ENCODE measurements at places on chromosomes 5 and 9. TPM values are rescaled to one million over a fixed set of nuclear protein-coding genes. Genes with fewer than 3 reads are reported as not detected.

DNA sequence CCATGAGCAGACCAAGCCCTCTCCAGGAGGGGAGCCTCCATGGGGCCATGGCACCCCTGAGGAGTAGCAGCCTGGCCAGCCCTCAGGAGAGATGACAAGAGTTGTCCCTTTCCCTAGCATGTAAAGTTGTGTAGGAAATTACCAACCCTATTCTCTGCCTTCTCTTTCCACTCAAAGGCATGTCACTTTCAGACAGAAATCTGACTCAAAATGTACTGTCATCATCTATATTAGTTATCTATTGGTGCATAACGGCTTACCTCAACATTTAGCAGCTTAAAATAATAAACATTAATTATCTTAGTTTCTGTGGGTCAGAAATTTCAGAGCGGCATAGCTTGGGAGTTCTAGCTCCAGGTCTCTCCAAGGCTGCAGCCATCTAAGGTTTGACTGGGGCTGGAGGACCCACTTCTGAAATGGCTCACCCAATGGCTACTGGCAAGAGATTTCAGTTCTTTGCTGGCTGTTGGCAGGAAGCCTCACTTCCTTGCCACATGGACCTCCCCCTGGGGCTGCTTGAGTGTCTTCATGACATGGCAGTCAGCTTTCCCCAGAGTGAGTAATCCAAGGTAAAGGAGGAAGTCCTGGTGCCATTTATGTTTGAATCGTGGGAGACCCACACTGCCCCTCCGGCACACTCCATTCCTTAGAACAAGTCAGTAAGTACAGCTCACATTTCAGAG lies 632.3 kb downstream of the CCDC171 start:
- DNase-seq = no peak

DNA sequence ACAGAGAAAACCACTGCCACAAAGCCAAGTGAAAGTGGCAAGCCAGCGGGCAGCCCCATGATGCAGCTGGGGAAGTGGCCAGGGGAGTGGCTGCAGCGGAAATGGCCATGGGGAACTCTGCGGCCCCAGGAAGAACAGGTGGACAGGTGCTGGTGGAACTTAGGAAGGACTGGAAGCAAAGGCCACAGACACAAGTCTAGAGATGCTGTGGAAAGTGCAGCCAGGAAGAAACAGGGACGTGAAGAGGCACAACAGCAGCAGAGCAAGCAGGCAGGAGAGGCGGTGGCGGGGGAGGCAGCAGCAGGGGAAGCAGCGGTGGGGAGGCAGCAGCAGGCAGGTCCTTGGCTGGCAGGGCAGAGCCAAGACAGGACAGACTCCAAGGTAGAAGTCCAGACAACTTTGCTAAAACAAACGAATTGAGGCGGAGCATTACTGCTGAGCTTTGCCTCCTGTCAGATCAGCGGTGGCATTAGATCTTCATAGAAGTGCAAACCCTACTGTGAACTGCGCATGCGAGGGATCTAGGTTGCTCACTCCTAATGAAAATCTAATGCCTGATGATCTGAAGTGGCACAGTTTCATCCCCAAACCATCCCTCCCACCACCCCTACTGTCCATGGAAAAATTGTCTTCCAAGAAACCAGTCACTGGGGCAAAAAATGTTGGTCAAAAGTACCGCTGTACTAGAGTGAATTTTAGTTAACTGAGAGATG lies 11.8 kb downstream of the SURF6 start:
- no peak for DNase-seq

GRCh38 chr9:70257502-70257901 lies 1.3 kb upstream of the SMC5 start:
- no peak for DNase-seq

DNA sequence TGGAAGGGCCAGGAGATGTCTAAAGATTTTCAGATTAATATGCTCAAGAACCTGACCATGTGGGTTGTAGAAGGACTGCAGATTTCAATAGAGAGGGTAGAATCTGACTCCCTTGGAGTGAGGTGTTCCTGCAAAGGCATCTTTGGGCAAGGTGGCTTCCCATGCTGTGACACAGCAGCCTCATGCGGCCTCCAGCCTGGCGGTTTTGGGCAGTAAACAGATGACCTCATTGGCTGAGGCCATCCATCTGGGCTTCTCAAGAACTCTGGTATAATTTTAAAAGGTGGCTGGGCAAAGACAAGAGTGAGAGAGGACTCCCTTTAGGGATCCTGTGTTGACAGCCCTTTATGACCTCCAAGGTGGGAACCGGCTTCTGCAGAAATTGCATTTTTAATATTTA lies 90.3 kb upstream of the ERCC6L2 start:
- no peak for DNase-seq

- no peak for DNase-seq
These were observed 10.6 kb downstream of the FOXB2 start for GRCh38 chr9:77030045-77030444.

GRCh38 chr5:172569861-172570558 lies 71.1 kb upstream of the NEURL1B start:
- no peak for DNase-seq

DNA sequence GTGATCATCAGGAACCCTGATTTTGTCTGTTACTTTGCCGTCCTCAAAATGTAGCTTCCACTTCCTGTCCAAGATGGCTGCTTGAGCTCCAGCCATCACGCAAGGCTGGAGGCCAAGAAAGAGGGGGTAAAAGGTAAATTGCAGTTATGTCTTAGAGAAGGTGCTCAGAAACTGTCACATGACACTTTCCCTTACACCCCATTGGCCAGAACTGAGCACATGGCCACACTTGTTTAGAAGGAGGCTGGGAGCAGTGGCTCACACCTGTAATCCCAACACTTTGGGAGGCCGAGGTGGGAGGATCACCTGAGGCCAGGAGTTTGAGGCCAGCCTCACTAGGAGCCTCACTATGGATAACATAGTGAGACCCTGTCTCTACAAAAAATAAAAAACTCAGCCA lies 140.9 kb downstream of the RGS3 start:
- DNase-seq = no peak

RASGEF1C gene
- total RNA-seq = not detected

DNA sequence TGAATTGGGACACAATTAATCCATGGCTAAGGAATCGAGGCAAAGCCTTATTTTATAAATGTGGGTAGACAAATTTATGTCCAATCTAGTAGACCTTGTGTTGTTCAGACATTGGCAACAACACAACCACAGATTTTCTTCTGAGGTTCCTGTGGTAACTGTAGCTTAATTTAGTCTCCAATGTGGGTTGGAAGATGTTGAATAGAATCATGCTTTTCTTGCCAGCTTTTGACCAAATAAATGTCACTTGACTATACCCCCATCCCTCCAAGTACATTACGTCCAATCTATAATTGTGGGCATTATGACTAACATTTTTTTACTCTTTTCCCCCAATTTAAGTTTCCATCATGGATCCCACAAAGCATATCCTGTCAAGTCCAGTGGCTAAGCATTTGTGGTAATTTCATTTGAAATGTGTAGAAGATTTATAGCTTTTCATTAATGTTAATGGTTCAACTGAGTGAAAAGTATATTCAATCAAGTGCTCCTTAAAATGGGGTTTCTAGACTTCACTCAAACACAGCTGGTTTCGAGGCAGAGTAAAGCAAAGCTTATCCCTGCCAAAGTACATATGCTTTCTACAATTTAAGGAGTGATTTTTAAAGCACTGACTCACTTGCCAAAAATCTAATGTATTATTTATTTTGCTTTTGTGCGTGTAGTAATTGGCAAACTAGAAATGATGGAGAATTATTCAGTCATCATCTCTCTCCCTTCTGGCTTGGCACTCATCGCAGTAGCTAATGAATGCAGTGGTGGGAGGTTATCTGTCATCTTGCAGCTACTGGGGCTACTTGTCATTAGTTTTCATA lies 141.8 kb downstream of the FAM174A start:
- DNase-seq = no peak

DNA sequence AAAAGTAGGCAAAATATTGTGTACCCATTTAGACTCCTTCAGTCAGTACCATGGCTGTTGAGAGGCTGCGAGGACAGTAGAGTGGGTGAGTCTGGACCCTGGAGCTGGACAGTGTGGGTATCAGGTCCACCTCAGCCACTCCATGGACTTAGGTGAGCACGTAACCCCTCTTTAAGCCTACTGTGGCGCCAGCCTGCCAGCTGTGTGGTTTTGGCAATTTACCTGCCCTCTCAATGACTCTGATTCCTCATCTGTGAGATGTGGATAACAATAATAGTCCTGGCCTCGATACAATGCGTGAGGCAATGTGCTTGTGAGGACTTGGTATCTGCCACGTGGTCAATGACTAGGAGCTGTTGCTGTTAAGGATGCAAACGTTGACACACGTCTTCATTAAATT lies 17.9 kb downstream of the SLC1A3 start:
- DNase-seq = no peak

DNA sequence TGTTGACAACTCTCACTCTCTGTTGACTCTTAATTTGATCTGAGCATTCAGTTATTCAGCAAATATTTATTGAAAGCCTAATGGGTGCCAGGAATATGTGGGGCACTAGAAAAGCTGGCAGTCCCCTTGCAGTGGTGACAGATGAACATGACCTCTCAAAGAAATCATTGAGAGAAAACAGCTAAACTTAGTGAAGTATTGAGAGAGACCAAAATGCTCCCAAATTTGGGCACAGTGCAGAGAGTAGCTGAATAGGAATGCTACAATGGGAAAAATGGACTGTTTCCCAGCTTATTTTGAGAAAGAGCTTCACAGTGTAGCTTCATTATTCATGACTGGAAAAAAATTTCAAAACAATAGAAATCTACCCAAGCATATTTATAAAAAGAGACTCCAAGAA lies 257.9 kb downstream of the SGCD start:
- no peak for DNase-seq

- DNase-seq = no peak
These were observed 61.6 kb downstream of the CDH6 start for GRCh38 chr5:31255041-31255440.

DNA sequence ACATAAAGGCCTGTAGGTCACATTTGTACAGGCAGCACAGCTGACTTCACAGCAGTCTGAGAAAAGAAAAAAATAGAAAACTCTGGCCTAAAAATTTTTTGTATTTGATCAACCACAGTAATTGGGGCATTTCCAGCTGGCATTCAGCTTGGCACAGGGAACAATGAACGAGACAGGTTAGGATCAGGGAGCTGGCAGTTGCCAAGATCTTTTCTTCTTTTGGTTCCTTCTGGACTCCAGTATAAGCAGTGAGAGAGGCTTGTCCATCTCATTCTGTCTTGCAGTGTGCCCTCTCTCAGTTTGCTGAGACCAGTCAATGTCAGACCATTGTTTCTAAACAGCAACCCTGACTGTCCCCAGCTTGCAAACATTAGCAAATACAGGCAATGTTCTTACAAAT lies 601.1 kb downstream of the TLR4 start:
- no peak for DNase-seq

DNA sequence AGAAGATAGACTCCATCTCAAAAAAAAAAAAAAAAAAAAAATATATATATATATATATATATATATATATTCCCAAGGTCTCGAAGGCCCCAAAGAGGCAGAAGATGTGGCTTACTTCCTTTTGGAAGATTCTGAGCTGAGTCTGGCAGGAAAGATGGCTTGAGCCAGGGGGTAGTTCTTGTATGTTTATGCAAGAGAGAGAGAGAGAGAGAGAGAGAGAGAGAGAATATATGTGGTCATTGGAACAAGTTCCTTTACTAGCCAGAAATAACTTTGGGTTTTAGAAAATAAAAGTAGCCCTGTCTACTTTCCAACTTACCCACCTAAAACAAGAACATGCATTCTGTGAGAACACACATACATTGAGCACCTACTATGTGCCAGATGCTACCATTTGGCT lies 17.6 kb downstream of the NCS1 start:
- DNase-seq = no peak

GRCh38 chr9:89351584-89352300 lies 33.4 kb downstream of the SECISBP2 start:
- no peak for DNase-seq

- DNase-seq = no peak
These were observed 173.3 kb downstream of the PALM2AKAP2 start for GRCh38 chr9:109953300-109953699.

DNA sequence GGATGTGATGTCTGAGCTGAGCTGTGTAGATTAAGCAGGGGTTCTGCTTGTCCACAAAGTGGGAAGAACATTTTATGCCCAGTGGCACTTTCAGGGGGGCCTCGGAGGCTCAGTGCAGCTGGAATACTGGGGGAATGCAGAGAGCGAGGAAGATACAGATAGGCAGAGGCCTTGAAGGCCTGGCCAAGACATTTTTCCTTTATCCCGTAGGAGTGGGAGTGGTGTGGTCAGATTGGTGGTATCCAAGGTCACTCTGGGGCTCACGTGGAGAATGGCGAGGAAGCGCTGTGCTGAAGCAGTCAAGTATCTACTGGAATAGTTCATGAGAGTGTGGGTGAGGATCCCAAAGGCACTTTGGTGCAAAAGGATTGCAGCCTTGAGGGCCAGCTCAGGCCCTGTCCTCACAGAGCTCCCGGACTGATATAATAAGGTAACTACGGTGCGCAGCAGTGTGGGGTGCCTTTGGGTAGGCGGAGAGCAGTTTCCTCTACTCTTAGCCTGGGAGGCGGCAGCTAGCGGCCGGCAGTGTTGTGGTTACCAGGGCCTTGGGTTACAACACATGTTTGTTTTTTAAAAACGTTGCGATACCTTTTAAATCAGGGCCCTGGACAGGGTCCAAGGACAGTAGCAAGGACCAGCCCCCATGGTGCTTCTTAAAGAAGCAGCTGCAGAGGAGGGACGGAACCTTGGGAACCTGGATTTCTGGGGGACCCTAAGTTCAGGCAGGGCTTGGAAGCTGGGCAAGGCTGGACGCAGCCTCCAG lies 10.8 kb upstream of the CCDC69 start:
- no peak for DNase-seq

- DNase-seq = no peak
These were observed 200.2 kb downstream of the PLK2 start for GRCh38 chr5:58259685-58260152.

PCDHA3 gene
- not detected for total RNA-seq

All from activated naive CD8-positive, alpha-beta T cell treated with anti-CD3 and anti-CD28 coated beads, Interleukin-2, amount 10 ng/mL, durations not matched to agents 7 days and 5 days (primary cell).